Stomach (tissue), 19 donors: ENCODE measurements at places on chromosomes 5 and 9. TPM values are rescaled to one million over a fixed set of nuclear protein-coding genes. Genes with fewer than 3 reads are reported as not detected.

Gene TTC23L
- 0.15 TPM for polyA plus RNA-seq

Gene RNF183
- 0.46 TPM for polyA plus RNA-seq

Gene RELL2
- 1.8 TPM for polyA plus RNA-seq

Gene PCDHB6
- 0.15 TPM for polyA plus RNA-seq

Gene OR13D1
- polyA plus RNA-seq: not detected

Gene TMEM252
- not detected for polyA plus RNA-seq

Gene IL5
- polyA plus RNA-seq: not detected

Gene DNAJB5
- 35.8 TPM for polyA plus RNA-seq

Gene SARDH
- 0.93 TPM for polyA plus RNA-seq

Gene TAS2R1
- not detected for polyA plus RNA-seq

Gene ADAMTS16
- not detected for polyA plus RNA-seq

Gene MLANA
- polyA plus RNA-seq: not detected

Gene GABRA6
- not detected for polyA plus RNA-seq

Gene PCDHB16
- polyA plus RNA-seq: 0.12 TPM

Gene SLC36A2
- polyA plus RNA-seq: not detected

Gene TGFBI
- polyA plus RNA-seq: 54.4 TPM

Gene NSA2
- polyA plus RNA-seq: 145 TPM

Gene RNF224
- polyA plus RNA-seq: 1.0 TPM

Gene LCN9
- not detected for polyA plus RNA-seq
